Esophagus squamous epithelium (tissue), 5 donors: ENCODE measurements at places on chromosomes 16 and 17.

DNA sequence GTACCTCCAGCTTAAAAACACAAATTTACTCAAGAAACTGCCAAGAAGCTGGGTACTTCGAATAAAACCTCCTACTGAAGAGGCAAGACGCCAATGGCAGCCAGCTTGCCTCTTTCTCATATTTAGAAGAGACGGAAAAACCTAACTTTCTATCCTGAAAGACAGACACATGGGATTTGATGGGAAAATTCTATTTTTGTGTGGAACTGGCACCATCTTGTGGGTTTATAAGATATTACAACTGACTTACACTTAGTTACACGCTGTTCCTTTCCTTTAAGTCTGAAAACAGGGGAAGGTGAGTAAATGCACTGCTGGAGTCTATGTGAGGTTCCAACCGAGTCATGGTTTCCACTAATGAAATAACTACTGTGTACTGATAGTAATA lies 10.3 kb downstream of the ZNF18 start:
- DNase-seq = no peak

GRCh38 chr16:49260253-49260652 lies 21.4 kb downstream of the CBLN1 start:
- no peak for DNase-seq

- no peak for DNase-seq
Observed at GRCh38 chr16:66199189-66199588, 167.3 kb upstream of the CDH5 start.

DNA sequence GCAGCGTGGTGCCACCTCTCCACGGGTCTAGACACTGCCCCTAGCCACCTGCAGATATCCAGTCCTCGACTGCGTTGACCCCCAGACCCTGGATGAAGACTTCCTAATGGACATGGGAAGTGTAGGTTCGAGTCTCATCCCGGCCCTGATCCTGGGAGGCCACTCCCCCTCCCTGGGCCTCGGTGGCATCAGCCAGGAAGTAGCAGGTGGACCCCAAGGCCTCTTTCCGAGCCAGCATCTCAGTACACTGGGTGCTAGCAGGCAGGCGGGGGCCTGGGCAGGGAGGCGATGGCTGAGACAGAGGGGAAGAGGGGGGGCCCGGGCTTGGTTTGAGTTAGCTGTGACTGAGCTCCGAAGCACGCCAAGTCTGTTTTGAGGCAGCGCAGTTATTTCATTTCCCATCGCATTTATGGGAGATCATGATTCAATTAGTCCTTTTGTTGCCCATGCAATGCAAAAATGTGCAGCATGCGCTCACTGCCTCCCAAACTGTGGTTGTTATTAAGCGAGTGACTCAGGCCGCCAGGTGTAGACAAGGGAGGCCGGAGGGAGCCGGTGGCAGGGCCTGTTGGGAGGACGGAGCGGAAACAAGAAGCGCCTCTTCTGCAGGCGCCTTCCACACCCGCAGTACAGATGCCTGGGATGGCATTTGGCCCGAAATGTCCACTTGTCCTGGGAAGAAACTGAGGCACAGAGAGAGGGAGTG lies 25.3 kb upstream of the ZNF469 start:
- DNase-seq = no peak

DNA sequence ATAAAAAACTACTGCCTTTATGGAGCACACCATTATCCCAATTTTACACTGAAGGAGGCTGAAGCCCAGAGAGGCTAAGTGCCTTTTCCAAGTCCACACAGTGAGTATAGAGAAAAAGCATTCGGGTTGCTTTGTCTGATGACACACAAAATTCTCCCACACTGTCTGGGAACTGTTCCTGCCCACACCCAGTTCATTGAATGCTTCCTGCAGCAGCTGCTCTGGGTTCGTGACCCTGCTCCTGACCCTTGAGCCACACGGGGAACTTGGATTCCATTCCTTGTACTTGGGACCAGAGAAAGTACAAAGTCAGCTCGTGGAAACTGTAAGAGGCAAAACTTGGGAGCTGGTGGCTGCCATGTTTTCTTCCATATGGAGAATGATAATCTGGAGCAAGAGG lies 57.9 kb downstream of the AKAP1 start:
- DNase-seq = no peak

GRCh38 chr16:79776243-79776847 lies 175.8 kb upstream of the MAF start:
- DNase-seq = no peak

GRCh38 chr17:70265471-70265870 lies 96.1 kb downstream of the KCNJ2 start:
- no peak for DNase-seq

- no peak for DNase-seq
Observed at GRCh38 chr17:13635951-13636350, 34.2 kb upstream of the HS3ST3A1 start.

- DNase-seq = no peak
Observed at GRCh38 chr17:59365383-59365981, 34.0 kb downstream of the YPEL2 start.

GRCh38 chr17:12342609-12343435 lies 322.1 kb downstream of the MAP2K4 start:
- no peak for DNase-seq

- DNase-seq = no peak
Observed at GRCh38 chr16:3009568-3010390, 2.9 kb upstream of the CLDN9 start.

GRCh38 chr17:11121341-11121985 lies 119.5 kb upstream of the SHISA6 start:
- DNase-seq = no peak

DNA sequence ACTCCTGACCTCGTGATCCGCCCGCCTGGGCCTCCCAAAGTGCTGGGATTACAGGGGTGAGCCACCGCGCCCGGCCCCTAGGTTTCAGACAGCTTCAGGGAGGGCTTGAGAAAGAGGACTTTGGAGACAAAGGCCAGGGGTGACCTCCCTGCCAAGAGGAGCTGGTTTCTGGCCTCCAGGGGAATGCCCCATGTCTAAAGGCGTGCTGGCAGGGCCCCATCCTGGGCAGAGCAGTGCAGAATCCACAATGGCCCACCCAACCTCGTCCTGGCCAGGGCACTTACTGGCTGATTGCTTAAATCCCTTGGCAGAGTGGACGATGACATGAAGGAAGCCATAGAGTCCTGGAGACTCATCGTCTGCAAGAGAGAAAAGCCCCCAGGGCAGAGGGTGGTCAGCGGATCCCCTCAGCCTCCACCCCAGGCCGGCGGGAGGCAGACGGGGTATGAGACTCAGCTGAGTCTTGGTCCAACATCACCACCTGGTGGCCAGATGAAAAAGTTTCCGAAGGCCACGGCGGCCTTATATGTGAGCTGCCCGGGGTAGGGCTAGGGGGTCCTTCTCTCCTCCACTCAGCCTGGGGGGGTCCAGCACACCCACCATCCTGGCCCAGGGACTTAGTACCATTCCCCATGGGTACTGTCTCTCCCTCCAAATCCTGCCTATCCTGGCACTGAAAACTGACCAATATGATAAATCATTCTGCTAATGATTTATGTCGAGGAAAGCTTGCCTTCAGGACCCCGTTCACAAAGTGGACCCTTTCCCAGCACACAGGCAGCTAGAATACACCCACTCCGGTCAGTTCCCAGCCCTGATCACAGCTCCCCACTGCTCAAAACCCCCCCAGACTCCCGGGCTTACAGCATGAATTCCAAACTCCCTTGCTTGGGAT lies 59.1 kb downstream of the TIMM22 start:
- DNase-seq = no peak
